GM13976 (cell line): ENCODE measurements at places on chromosomes 12 and 14.

DNA sequence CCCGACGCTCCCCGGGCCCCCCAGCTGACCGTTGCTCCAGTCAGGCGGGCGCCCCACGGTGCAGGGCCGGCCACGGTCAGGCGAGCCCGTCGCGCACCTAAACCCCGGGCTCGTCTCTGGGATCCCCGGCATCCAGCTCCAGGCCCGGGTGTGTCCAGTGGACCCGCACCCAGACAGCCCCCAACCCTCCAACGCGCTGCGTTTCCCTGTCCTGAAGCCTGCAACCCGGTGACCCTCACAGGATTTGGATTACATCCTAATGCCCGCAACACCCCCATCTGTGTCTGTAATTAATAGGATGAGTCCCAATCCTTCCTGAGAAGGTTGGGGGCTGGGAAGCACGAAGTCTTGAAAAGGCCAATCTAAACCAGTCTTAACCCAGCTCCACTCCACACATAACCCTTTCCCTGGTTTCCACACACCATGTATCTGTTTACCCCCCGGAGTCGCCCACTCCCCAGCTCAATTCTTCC is 10.4 kb downstream of the CPNE6 start:
- DNase-seq, result no peak

- no peak for DNase-seq
Measured at GRCh38 chr14:93010522-93011140, 87.7 kb downstream of the CHGA start.

GRCh38 chr14:53019406-53019805 is 68.6 kb upstream of the FERMT2 start:
- no peak for DNase-seq

DNA sequence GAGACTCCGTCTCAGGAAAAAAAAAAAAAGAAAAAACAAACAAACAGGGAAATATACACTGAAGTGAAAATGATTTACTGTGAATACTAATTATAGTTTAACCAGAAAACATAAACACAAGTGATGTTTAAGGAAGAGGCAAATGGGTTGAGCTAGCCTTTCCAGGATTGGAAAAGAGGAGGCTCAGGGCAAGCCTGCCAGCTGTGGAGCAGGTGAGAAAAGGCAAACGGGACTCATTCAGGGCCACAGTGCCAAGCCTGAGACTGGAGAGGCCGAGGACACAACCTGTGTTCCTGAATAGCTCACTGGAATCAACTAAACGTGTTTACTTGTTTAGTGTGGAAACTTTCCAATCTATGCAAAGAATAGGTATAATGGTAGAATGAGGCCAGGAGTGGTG is 35.7 kb upstream of the MAPKAPK5 start:
- DNase-seq, result no peak

DNA sequence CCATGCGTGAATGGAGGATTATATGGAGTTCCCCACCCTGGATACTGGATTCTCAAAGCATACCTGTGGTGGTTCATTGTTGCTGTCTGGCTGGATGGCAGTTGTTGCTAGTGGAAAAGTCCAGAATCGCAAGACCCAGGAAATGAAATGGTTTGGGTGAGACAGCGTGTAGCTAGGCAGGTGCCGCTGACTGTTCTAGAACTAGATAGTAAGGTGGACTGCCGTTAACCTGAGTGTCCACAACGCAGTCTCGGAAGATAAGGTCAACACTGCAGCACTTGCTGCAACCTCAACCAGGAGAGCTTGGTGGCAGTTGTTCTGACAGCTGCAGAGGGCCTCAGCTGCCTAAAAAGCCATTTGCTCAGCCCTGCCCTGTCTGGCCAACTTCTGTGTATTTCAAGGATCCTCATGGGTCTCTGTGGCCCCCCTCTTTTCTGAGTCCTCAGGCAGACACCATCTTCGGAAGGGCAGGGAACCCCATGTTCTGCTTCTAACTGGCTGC is 15.5 kb upstream of the IRF2BPL start:
- no peak for DNase-seq

DNA sequence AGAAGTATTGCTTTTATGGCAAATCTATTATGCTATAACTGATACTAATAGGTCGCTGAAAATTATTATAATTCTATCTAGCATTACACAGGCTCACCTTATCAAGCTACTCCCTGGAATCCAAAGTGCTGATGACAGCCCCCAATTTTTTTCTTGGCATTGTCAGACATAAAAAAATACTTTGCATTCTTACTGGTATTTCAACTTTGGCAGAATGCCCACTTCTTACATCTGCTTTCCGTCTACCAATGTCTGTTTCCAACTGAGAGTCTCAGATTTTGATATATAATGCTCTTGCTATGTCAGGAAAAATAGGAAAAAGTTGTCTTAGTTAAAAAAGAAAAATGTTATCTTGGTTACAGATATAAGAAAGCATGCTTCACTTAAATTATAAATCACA is 615.4 kb downstream of the C12orf50 start:
- no peak for DNase-seq

DNA sequence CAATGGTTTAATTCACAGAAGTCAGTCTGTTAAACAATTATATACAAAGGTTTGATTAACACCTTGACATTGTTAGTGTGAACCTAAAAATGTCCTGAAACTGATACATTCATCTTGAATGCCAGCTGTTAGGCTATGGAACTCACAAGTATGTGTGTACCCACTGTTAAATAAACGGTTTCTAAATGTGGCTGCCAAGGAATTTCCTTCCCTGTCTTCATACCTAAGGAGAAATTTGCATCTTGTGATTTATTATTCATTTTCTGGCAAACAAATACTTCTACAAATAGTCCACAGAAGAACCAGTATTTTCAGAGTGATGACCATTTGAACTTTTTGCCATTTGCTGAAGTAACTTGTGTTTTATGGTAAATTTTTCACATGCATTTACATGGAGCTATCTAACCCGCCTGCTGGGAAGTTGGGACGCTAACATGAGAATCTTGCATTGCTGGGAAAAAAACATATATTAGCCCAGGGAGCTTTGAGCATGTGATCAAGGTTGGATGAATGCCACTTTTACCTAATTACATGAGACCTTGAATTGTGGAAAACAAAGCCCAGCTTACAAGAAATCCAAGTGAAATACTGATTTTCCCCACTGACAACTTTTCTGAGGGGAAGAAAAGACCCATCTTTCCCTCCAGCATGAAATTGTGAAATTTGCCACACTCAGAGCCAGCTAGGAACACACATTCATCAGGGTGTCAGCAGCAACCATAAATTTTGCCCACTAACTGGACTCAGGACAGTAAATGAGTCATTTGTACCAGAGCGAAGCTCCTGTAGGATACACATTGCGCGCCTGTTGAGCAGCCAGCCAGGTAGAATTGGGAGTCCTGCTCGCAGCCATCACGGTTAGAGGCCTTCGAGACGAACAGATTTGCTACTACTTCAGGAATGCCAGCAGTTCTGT is 118.0 kb downstream of the KICS2 start:
- DNase-seq, result no peak

- no peak for DNase-seq
Measured at GRCh38 chr12:110995615-110996014, 75.2 kb upstream of the MYL2 start.

GRCh38 chr12:89781156-89781555 is 72.5 kb upstream of the ATP2B1 start:
- no peak for DNase-seq

DNA sequence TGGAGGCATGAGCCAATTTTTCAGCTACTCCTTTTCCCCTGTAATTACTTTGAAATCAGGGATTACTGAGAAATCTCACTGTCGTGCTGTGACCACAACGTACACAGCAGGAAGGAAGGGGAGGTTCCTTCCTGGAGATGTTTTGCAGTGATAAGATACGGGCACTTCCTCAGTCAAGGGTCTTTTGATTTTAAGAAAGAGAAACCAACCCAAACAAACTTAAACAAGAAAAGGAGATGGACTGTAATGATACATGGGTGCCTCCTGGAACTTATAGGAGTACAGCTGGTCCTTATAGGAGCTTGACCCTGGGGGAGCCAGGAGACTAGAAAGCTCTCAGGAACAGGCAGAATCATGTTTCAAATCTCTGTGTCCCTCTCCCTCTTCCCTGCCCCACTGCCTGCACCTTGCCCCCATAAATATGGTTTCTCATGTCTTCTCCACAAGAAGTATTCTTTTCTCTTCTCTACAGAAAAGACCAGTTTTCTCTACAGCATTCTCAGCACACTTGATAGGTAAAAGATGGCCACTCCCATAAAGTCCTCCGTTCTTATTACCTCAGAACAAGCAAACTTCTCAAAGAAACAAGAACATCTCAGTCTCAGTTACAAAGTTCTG is 281.1 kb upstream of the AMIGO2 start:
- DNase-seq, result no peak

- no peak for DNase-seq
Measured at GRCh38 chr14:51869411-51870100, 9.1 kb downstream of the GNG2 start.

- DNase-seq, result no peak
Measured at GRCh38 chr14:90398841-90399540, 2.2 kb downstream of the CALM1 start.

- no peak for DNase-seq
Measured at GRCh38 chr14:38868399-38869290, 234.4 kb downstream of the SEC23A start.

DNA sequence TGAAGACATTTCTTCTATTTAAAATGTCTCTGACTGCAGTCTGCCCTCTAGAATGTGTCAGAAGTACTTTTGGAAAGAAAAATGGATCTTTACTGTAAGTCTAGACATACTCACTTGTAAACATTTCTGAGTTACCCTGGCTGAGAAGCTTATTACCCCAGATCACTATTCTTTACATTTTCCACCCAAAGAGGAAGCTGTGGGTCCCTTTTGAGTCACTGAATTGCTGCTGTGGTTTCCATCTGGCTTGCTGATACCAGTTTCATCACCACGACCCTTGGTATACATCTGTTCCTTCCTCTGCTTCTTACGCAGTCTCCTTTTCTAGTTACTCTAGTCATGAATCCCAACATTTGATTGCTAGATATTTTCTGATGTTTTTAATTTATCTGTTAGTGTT is 20.2 kb upstream of the CLEC4D start:
- peak; percentile 62 for DNase-seq

- DNase-seq, result no peak
Measured at GRCh38 chr14:49786315-49786714, 18.4 kb downstream of the KLHDC2 start.

GRCh38 chr12:105399428-105400081 is 69.1 kb downstream of the C12orf75 start:
- no peak for DNase-seq

DNA sequence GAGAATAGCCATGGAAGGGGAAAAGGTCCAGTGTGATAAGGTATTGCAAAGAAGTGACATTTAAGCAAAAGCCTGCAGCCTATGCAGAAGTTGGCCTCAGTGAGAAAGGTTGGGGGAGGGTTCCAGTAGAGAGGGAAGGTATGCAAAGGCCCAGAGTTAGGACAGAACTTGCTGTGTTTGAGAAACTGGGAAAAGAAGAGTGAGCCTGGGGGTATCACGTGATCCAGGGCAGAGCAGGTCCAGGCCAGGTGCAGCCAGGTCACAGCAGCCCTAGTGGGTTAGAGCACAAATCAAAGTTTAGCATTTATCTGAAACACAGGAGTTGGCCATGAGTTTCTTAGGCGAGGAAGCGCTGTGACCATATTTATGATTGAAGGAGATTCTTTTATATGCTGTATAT is 1.6 kb downstream of the SERPINA5 start:
- no peak for DNase-seq

- DNase-seq, result no peak
Measured at GRCh38 chr14:90675399-90675798, 140.8 kb downstream of the TTC7B start.

- no peak for DNase-seq
Measured at GRCh38 chr14:79037593-79037992, 867.4 kb downstream of the NRXN3 start.

GRCh38 chr14:85333841-85334240 is 196.1 kb upstream of the FLRT2 start:
- DNase-seq, result no peak

DNA sequence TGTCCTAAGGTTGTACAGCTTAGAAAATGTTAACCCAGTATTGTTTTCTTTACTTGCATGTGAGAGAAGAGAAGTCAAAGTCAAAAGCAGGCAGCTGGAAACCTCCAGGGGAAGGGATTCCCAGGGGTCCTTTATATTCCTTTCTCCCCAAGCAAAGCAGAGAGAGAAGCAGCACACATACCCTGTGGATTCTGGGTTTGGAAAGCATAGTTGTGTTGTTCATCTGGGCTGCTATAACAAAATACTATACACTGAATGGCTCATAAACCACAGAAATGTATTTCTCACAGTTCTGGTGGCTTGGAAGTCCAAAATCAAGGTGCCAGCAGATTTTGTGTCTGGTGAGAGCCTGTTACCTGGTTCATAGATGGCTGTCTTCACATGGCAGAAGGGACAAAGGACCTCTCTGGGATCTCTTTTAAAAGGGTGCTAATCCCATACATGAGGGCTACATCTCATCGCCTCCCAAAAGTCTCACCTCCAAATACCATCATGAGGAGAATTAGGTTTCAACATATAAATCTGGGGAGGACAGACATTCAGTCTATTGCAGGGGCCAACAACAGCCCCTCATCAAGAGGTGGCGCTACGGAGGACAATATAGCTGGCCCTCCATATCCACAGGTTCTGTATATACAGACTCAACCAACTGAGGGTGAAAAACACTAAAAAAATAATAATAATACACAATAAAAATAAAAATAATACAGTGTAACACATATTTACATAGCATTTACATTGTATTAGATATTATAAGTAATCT is 19.3 kb upstream of the PCNX1 start:
- no peak for DNase-seq

GRCh38 chr14:92866901-92867865 is 55.8 kb upstream of the CHGA start:
- no peak for DNase-seq

GRCh38 chr12:122393817-122394216 is 28.7 kb downstream of the CLIP1 start:
- DNase-seq, result no peak
